AG08396 (cell line): ENCODE measurements at places on chromosomes 1 and 21.

DNA sequence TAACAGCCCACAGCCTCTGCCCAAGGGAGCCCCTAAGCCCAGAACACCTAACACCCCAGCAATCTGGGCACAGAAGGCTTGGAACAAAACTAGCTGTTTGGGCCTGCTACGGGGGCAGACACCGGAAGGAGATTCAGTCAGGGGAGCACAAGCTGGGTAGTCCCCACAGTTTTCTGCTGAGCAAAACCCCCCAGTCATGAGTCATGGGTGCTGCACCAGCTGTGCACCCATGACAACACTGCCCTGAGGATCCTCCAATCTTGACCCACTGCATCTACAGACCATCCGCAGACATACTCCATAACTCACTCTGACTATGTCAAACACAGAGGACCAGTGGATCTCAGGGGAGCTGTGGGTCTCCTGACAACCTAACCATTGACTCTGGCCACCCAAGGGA, 105.1 kb downstream of the LRIG2 start:
- no peak for DNase-seq

- DNase-seq, result no peak
Observed at GRCh38 chr1:51175278-51175677, 60.8 kb upstream of the RNF11 start.

- DNase-seq, result no peak
Observed at GRCh38 chr1:203180611-203181330, 5.1 kb upstream of the MYBPH start.

DNA sequence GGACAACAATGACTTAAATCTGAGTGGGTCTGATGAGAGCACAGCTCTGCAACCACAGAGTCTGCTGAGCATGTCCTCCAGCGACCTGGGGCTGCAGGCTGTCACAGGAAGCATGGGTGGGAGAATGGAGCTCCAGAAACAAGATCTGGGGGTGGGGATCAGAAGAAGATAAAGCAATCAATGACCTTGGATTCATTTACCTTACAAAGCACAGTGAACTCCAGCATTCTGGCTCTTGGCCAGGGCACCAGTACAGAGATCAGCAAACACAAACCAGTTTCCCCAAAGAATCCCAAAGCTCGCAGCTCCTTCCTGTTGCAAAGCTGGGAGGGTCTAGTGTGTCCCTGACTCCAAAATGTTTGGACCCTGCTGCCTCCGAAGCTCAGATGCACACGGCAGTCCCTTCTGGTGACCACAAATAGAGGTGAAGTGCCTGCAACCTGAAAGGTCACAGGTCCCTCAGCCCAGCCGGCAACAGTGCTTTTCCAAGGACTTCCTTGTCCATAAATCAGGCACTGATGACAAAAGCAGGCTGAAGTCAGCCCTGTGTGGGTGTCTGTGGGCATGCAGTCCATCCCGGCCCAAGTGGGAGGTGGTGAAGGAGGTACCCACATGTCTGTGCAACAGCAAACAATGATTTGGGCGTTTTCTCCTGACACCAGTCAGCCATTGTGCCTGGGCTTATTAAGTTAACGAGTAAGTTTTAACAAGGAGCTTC, 76.1 kb downstream of the SH3BGR start:
- no peak for DNase-seq

GRCh38 chr21:38355992-38356781, 99.4 kb downstream of the KCNJ15 start:
- peak; percentile 84 for DNase-seq

GRCh38 chr1:162019006-162019405, 4.7 kb downstream of the OLFML2B start:
- DNase-seq, result peak; percentile 47
